Activated CD4-positive, alpha-beta T cell treated with anti-CD3 and anti-CD28 coated beads, Interleukin-2, Interleukin-4, amounts not matched to agents 100 ng/mL and 50 ng/mL, durations not matched to agents 16 hours and 8 hours (primary cell): ENCODE measurements at places on chromosomes 5 and 9.

DNA sequence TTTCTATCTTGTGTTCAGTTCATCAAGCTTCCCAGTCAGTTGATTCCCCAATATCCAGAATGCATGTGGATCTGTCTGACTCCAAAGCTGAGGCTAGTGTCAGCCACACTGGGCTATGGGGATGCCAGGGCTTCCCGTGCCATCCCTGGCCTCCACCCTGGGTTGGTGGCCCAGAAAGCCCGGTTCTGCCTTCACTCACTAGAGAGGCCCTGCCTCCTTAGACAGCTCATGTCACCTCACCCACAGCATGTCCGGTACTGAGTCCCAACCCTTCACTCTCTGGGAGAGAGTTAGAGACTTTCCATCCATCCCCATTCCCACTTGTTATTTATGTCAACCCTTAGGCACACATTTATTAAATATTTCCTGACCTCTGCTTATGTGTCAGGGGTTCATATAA, 119.5 kb upstream of the GPR151 start:
- DNase-seq, result no peak

DNA sequence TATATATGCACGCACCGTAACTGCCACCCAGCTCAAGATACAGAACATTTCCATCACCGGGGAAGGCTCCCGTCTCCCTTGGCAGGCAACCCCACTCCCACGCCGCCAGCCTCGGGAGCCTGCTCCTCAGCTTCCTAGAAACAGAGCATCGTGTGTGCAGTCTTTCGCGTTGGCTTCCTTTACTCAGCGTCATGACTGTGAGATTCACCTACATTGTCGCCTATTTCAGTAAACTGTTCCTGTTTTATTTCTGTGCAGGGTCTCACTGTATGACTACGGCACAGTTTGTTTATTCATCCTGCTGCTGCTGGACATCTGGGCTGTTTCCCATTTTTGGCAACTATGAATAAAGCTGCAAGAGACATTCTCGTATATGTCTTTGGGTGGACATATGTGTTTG, 90.7 kb downstream of the STK10 start:
- DNase-seq, result no peak

DNA sequence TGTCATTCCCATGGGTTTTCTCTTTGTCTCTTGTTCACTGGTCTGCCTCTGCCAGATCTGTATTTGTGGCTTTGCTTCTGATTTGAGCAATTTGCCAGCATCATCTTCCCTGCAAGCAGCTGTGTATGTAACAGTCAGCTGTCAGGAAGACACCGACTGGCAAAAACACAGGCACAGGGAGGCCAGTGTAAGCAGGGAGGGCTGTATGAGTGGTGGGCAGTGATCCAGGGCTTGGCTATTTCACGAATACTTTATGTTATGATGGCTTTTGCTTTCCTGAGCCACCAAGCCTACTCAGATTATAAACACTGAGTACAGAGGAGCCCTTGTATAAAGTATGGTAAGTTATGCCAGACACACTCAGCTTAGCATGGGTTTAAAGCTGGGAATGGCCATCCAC, 11.6 kb downstream of the BNIP1 start:
- no peak for DNase-seq

- no peak for DNase-seq
Measured at GRCh38 chr9:17171309-17172094, 36.7 kb downstream of the CNTLN start.
